ELR (cell line): ENCODE measurements at places on chromosomes 5 and 9.

- no peak for DNase-seq
Measured at GRCh38 chr5:119273391-119273839, 82.4 kb upstream of the TNFAIP8 start.

- no peak for DNase-seq
Measured at GRCh38 chr5:15363601-15364000, 136.4 kb upstream of the FBXL7 start.

GRCh38 chr5:33258553-33258952, 182.2 kb upstream of the TARS1 start:
- peak; percentile 34 for DNase-seq

DNA sequence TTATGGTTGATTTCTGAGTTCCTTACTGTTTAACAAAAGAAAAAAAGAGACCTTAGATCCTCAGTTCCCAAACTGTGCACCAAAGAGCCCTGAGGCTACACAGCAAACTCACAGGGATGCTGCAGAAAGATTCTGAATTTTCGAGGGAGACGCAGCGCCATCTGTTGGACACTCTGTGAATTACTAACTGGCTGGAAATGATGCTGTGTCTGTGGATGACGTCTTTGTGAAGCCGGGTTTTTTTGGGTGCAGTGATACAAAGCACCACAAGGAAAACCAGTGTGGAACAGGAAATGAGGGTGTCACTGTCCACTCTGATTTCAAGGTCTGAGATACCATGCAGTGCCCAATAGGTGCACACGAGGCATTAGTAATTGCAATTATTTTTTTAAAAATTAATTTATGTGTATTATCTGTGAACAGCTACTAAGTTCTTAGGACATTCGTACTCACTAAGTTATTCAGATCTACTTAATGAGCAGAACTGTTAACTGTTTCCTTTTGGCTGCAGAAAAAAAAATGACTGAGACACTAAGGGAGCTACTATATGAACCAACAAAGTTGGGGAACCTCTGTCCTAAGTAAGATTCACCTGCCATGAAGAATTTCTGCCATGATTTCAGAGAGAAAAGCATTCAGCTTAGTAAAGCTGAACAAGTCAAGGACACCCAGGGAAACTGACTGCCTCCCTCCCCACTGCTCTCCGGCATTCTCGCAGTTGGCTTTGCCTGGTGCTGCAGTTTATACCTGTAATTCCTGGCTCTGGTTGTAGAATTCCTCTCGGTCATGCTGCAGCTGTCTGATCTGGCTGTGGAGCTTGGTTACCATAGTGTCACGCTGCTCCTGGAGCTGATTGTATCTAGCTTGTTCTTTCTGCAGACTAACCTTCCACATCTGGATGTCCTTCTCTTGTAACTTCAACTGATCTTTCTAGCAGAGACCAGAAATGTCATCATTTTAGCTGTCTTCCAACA, 23.4 kb downstream of the SPACA9 start:
- peak; percentile 90 for DNase-seq

- no peak for DNase-seq
Measured at GRCh38 chr9:117044241-117044640, 357.1 kb downstream of the TRIM32 start.

DNA sequence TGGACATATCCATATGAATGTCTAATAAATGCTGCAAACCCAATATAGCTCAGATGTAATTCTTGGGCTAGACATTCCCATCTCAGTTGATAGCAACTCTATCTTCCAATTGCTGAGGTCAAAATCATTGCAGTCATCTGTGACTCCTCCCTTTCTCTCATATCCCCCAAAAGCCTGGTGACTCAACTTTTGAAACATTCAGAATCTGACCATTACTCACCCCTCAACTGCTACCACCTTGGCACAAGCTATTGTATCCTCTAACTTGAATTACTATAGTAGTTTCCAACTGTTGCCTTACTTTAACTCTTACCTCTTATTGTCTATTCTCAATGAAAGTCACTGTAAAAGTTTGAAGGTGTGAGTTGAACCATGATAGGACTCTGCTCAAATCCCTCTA, 600.1 kb upstream of the RGMB start:
- peak; percentile 89 for DNase-seq

- no peak for DNase-seq
Measured at GRCh38 chr5:14209222-14209822, 66.2 kb downstream of the TRIO start.

DNA sequence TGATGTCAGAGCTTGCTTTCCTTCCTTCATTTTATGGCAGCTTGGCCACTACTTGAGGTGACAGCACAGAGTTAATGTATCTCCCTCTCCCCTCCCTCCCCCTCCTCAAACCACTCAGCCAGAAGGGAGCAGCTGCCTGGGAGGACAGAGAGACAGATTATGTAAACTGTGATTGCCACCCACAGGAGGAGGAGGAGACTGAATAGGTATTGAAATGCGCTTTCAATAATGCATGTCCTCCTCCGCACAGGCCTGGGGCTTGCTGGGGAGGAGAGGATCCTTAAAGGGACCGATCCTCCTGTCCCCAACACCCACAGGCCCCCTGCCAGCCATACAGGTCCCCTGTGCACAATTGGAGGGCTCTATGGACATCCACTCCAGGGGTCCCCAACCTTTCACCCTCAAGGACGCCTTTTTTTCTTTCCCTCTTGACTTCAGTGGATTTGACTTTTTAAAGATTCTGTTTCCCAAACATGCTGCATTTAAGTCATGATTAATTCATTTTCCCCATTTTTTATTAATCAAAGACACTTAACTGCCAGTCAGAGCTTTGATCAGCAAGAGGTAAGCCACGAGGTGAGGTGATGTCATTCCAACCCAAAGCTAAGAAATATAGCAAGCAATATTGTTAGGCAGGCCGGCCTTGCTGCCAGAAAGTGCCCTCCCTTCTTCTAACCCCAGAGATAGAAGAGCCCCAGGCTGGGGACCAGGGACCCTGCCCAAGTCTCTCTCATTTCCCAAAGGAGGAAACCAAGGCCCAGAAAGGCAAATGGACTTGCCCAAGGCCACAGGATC, 47.5 kb upstream of the CPLX2 start:
- no peak for DNase-seq

GRCh38 chr9:112945620-112946208, 55.0 kb upstream of the SLC46A2 start:
- no peak for DNase-seq

DNA sequence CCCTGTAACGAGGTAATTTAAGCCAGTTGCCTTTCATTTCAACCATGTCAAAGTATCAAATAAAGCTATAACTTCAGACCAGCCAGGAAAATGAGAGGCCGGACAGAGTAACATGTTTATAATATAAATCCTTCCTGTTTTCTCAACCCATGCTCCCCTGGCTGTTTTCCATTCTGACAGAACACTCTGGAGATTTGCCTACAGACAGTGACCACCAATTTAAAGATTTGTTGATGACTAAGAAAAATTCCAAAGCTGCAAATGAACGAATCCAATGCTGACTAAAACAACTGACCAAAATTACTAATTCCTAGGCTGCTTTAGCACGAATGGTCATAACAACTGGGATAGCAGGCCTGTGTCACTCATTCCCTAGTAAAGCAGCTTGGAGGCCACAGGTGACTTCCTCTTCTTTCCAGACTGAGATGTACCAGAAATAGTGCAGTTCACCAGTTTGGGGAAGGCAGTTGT, 141.4 kb downstream of the AOPEP start:
- peak; percentile 97 for DNase-seq
